NK-92 treated with Interleukin-12 subunit alpha and Interleukin-12 subunit beta, amount 100 ng/mL, for 24 hours (cell line): ENCODE measurements at places on chromosomes 12 and 14.

DNA sequence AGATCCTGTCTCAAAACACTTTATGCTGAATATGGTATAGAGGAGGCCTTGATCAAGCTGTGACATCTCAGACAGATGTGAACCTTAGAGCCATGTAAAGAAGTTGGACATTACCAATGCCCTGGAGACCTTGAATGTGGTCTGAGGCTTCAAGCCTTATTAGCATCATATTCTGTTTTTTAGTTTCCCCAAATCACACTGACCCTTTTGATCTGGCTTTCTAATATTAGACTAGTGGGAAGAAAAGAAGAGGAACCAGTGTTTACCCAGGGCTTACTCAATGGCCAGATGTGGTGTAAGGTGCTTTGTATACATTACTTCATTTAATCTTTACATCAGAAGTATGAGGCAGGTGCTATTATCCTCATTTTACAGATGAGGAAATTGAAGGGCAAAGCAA lies 10.6 kb upstream of the TBPL2 start:
- DNase-seq, result no peak

DNA sequence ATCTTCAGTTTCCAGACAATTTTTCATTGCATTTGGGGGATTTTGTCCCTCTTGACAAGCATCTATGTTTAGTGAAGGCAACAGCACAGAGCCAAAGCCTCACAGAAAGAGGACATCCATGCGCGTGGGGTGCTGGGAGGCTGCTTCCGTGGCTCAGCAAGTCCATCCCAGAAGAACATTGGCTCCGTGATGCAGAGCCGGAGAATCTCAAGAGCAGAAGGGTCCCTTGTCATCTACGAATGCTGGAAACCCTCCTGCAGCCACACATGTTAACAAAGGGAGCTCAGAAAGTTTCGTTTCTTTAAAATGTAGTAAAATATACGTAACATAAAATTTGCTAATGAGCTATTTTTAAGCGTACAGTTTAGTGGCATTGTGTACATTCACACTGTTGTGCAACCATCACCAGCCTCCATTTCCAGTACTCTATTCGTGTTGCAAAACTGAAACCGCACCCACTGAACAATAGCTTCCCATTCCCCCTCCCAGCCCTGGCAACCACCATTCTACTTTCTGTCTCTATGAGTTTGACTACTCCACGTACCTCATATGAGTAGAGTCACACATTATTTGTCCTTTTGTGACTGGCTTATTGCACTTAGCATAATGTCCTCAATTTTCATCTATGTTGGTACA lies 185.9 kb downstream of the TTC7B start:
- DNase-seq, result no peak

DNA sequence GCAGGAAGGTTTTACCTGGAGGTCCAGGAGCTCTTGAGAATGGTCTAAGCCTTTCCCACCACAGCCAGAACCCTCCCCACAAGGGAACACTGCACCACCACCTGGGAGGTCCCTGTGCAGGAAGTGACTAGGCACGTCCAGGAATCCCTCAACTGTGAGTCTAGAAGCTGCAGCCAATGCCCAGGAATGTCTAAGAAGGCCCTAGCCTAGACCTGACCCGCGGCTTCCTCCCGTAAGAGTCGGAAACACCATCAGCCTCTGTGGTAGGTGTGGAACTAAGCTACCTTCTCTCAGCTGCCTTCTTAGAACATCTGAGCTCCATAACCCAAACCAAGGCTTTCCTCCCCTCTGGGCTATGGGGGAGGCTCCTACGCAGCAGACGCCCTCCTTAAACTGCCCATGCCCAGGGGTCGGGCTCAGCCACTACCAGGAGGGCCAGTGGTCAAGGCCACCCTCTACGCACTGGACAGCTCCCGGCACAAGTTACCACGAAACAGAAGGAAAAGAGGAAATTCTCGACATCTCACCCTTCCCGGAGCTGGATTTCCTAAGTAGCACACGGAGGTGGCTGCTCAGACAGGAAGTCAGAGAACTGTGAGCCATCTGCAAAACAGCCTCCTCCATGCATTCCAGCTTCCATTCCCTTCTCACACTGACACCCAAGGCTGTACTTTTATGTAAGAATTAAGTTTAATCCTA lies 25.5 kb downstream of the ZFYVE21 start:
- DNase-seq, result no peak

GRCh38 chr14:42918615-42919014 lies 1311.9 kb downstream of the LRFN5 start:
- no peak for DNase-seq

DNA sequence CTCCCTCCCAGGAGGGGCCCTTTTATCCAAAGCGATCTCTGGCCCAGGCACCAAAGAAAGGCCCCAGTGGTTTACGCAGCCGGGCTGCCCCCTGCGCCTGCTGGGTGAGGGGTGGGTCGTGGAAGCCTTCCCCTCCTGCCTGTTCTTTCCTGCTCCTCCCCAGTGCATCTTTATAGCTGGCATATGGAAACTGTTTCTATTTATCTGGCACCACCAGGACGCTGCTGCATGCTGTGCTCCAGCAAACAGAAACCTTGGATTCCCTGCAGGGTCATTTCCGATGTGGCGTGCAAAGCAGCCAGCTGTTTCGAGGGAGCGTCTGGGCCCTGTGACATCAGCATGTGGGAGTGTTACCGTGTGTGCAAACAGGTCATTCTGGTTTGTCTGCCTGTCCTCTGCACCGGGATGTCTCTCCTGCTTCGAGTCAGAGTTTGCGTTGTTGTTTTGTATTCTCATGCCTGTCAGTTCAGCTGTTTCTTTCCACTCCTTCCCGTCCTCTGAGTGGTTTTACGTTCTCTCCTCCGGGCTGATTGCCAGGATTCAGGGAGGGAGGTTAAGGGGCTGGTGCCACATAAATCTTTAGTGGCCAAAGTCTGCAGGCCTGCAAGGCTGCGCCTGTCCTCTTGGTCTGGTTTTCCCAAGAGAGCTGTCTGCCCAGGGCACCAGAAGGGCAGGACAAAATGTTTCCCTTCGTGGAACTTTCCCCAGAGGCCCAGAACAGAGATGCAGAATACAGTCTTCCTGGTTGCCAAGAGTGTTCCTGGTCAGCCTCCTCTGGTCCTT lies 24.6 kb downstream of the TPCN1 start:
- DNase-seq, result no peak

- DNase-seq, result no peak
Measured at GRCh38 chr14:88955455-88955854, 131.0 kb downstream of the TTC8 start.

- no peak for DNase-seq
Measured at GRCh38 chr12:87274594-87275245, 754.5 kb downstream of the C12orf50 start.

- no peak for DNase-seq
Measured at GRCh38 chr12:117980616-117981015, 11.8 kb upstream of the KSR2 start.

GRCh38 chr12:116495260-116495659 lies 63.9 kb upstream of the MAP1LC3B2 start:
- no peak for DNase-seq

DNA sequence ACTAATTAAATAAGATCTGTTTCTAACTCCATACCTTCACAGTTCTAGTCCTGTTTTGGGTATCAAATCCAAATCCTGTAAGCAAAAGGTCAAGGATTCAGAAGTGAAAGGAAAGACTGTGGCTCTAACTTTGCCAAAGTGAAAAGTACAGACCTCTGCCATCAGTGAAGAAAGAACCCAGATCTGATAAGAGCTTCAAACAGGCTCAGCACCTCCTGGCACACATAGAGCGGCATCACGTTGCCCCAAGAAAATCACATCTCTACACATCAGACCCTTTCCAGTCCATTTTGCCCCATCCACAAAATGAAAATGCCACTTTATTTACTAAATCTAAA lies 23.2 kb downstream of the CLIP1 start:
- no peak for DNase-seq

DNA sequence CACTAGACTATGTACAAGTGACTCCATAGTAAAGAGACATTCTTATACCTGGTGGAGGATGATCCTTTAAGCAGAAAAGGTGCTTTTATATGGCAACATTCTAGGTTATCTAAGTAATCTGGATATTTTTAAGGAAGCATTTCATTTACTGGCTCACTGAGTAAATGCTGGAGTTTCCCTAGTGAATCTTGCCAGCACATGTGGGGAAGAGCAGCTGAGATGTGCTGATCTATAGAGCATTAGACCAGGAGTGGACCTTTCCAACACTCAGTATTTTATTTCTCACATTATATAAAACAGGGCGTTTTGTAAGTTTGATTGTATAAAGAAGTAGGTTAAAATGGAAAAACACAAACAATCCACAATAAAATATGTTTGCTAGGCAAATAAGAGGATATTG lies 478.5 kb downstream of the ATP23 start:
- DNase-seq, result no peak

DNA sequence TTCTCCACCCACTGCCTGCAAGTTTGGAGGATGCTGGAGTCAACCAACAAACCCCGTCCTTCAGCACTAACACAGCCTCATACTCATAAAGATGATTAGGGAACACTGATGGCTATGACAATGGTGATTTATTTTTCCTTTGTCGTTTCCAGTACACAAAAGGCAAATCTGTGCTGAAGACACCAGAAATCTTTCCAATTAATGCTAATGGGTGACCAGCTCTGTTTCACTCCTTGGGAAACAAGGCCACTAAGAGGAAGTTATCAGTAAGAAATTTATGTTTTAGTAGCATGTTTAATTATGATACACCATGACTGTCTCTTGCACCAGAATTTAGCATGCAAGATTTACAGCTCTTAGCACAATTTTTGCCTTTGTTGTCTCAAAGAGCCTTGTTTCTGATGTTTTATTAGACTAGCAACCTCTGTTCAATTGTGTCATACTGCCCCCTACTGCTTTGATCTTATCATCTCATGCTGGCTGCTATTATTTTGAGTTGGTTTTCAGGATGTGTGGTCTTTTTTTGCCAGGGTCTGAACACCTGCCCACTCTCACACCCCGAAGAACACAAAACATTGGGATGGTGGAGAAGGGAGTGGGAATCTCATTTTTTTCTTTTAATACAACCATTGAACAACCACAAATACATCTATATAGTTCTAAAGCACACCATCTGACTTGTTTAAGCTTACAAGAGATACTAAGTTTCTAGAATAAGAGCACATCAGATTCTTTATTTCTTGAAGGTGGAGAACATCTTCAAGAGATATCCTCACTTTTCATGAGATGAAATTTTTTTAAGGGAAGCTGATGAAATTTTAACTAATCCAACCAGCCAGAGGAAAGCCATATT lies 160.9 kb downstream of the SPTSSA start:
- no peak for DNase-seq

DNA sequence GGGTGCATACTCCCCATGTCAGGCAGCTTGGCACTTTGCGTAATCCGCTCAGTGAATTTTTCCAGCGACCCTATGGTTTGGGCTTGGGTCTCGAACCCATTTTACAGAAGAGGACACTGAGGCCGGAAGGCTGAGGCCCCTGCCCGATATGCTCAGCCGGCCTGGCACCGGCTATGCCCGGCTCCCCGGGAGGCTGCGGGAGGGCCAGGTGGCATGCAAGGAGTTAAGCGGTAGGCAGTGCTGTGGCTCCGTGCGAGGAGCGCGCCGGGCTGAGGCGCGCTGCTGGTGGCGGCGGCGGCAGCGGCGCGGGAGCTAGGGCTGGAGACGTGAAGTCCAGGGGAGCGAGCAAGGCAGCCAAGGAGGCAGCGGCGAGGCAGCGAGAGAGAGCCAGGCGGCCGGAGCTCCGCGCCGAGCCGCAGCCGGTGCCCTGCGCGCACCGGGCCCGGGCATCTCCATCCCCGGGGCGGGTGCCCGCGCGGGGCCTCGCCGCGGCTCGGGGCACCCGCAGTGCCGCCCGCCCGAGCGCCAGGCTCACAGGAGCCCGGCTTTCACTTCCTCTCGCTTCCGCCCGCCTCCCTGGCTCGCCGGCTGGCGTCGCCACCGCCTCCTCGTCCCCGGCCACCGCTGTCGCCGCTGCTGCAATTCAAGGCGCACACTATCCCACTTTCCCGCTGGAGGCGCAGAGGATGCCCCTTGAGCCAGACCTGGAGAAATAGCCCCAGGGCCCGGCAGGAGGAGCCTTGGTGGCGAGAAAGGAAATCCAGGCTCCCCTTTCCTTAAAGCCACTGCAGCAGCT lies at the start of gene WSCD2:
Gene WSCD2 (plus strand): TSS at position 272 of the 796 bp plus-strand sequence. CDS start 66,545 bp downstream, outside the sequence.
- DNase-seq, result no peak

- no peak for DNase-seq
Measured at GRCh38 chr12:132505105-132505851, 15.3 kb downstream of the FBRSL1 start.

DNA sequence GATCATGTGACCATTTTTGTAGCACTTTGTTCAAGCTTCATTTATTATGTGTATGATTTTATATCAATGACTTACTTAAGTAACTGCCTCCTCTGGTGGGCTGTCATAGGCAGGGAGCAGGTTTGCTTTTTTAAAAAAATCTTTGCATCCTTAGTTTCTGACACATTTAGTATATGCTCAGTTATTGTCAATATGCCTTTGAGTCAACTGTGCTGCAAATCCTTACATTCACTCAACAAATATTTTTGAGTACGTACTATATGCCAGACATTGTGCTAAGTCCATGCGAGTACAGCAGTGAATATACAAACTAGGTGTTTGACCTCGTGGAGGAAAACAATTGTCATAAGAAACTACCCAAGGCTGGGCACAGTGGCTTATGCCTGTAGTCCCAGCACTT lies 4.4 kb upstream of the ANAPC5 start:
- DNase-seq, result no peak

GRCh38 chr14:78705989-78706388 lies 535.8 kb downstream of the NRXN3 start:
- DNase-seq, result no peak

GRCh38 chr12:4099276-4099675 lies 174.3 kb upstream of the CCND2 start:
- DNase-seq, result no peak

DNA sequence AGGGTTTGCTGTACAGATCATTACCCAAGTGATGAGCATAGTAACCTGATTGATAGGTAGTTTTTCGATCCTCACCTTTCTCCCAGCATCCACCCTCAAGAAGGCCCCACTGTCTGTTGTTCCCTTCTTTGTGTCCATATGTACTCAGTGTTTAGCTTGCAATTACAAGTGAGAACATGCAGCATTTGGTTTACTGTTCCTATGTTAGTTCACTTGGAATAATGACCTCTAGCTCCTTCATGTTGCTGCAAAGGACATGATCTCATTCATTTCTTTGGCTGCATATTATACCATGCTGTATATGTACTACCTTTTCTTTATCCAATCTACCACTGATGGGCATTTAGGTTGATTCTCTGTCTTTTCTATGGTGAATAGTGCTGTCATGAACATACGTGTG lies 181.6 kb upstream of the FOXG1 start:
- DNase-seq, result no peak

- DNase-seq, result no peak
Measured at GRCh38 chr12:110180591-110181005, 56.4 kb downstream of the IFT81 start.
